ENCODE measurements at places on chromosomes 16 and 17. TPM values are rescaled to one million over a fixed set of nuclear protein-coding genes. Genes with fewer than 3 reads are reported as not detected.

DNA sequence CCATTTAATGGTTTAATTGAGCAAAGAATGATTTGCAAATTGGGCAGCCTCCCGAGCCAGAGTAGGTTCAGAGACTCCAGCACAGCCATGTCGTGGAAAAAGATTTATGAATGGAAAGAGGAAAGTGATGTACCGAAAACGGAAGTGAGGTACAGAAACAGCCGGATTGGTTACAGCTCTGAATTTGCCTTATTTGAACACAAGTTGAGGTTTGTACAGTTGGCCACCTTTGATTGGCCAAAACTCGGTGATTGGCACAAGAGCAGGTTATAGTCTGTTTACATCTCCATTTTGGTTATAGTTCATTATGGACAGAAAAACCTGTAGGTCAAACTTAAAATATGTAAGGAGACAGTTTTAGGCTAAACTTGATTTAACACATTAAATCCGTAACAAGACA, 44.5 kb downstream of the TENT4B start:
- no peak for DNase-seq

GRCh38 chr17:70378076-70378475, 208.7 kb downstream of the KCNJ2 start:
- no peak for DNase-seq

- no peak for DNase-seq
Measured at GRCh38 chr17:14125518-14126137, 56.3 kb downstream of the COX10 start.

GRCh38 chr16:85231959-85232358, 119.7 kb upstream of the CIBAR2 start:
- DNase-seq: no peak

DNA sequence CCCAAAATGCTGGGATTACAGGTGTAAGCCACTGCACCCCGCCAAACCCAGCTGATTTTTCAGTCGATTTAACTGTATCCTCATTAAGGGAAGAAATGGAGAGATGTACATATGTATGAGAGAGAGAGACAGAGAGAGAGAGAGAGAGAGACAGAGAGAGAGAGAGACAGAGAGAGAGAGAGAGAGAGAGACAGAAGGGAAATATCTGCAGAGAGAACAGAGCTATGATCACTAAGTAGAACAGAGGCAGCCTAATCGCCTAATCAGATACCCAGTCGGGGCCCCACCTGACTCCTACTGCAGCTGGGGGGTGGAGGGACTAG, 70.0 kb downstream of the RBBP6 start:
- no peak for DNase-seq

GRCh38 chr17:65942592-65942991, 249.3 kb downstream of the CEP112 start:
- no peak for DNase-seq

DNA sequence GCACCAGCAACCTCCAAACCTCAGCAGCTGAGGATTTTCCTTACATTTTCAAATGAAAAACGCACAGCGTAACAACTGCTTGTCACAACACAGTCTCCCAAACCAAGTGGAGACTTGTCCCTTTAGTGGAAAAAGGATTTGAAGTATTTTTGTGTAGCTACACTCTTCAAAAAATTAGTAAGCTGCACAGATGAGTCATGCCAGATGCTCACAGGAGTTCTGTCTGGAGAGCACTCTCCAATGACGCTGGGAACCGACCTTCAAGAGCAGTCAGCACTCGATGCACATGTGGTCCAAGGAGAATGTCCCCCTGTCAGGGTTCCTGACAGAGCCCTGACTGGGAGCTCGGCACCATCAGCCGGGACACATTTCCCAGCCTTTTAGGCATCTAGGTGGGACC, 39.8 kb downstream of the MAP1LC3B start:
- DNase-seq: no peak

Gene PYDC1
- not detected for total RNA-seq

DNA sequence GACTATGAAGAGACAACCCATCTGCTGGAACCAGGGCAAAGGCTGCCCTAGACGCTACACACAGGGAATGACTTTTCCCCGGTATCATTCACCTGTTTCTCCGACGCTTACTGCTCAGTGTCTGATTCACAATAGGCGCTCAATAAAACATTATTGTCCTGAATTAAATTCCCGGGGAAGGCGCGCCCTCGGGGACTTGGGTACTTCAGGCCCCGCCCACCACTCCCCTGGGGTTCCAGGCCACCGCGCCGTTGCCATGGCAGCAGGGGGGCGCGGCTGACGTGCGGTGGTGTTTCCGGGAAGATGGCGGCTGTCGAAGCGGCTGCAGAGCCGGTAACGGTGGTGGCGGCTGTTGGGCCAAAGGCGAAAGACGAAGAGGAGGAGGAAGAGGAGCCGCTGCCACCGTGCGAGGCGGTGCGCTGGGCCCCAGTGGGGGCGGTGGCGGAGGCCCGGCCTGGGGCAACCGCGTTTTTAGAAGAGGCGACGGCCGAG, at the start of gene RUNDC1:
TSS of gene RUNDC1 (plus strand) at position 292 of the 492 bp plus-strand sequence. CDS start at position 304, 12 bp downstream.
- DNase-seq: peak; percentile 94

GRCh38 chr17:77323413-77324171, 182.8 kb downstream of the SEC14L1 start:
- DNase-seq: peak; percentile 53

GRCh38 chr16:66575060-66575459, 4.2 kb upstream of the CMTM2 start:
- DNase-seq: no peak

Gene MYCBPAP
- 8.5 TPM for total RNA-seq

- no peak for DNase-seq
Measured at GRCh38 chr16:53043428-53043831, 9.3 kb downstream of the CHD9NB start.

DNA sequence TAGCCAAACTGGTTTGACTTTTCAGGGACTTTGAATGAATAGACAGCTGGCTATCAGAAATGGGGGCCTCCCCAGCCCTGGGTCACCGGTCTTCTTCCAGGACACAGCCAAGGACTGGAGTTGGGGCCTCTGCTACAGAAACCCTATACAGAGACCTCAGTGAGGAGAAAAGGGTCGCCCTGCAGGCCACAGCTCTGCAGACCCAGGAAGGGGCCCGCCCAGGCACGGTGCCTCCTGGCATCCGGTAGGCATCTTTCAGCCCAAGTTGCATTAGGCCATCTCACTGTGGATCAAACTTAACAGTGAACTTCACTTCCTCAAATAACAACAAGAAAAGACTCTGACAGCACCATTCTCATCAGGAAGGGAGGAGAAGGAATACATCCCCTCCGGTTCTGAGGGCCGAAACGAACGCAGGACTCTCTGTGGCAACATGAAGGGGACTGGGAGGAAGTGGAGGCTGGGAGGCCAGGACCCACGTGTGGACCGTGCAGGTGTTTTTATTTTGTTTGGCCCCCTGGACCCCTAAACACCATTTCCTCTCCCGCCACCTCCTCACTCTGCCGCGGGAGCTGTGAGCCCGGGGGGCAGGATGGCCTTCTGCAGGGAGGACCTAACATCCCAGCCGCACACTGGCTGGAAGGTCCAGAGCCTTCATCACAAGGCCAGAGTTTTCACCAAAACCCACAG, 7.2 kb downstream of the SLC38A10 start:
- no peak for DNase-seq

Gene NAE1
- total RNA-seq: 121 TPM

Gene RCVRN
- not detected for total RNA-seq

- no peak for DNase-seq
Measured at GRCh38 chr16:57256601-57257395, 11.7 kb downstream of the ARL2BP start.

- peak; percentile 49 for DNase-seq
Measured at GRCh38 chr16:46974352-46974751, 878 bp upstream of the DNAJA2 start.

Gene ST6GALNAC1
- 2.3 TPM for total RNA-seq

Gene PERCC1
- total RNA-seq: not detected

DNA sequence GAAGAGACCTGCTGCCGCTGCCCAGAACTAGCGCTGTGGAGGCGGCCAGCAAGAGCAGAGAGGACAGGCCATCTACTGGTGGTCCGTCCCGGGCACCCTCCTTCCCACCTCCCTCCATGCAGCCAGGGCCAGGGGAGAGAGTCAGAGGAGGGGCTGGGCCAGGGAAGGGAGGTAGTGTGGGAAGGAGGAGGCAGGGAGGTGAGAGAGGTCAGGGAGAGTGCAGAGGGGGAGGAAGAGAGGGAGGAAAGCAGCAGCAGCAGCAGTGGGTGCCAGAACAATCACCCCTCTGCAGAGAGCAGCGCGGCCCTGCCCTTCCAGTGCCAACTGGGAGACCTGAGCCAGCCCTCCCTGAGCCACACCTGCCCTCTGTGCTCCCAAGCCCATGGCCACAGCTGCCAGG, 6.6 kb downstream of the C16orf95 start:
- DNase-seq: no peak

- no peak for DNase-seq
Measured at GRCh38 chr17:45404870-45405249, 27.8 kb downstream of the ARHGAP27 start.

Gene C17orf78
- total RNA-seq: not detected

Gene CD300LF
- not detected for total RNA-seq

- DNase-seq: no peak
Measured at GRCh38 chr16:56849690-56850680, 15.0 kb upstream of the SLC12A3 start.

GRCh38 chr17:50211249-50212120, 10.1 kb upstream of the COL1A1 start:
- DNase-seq: no peak

DNA sequence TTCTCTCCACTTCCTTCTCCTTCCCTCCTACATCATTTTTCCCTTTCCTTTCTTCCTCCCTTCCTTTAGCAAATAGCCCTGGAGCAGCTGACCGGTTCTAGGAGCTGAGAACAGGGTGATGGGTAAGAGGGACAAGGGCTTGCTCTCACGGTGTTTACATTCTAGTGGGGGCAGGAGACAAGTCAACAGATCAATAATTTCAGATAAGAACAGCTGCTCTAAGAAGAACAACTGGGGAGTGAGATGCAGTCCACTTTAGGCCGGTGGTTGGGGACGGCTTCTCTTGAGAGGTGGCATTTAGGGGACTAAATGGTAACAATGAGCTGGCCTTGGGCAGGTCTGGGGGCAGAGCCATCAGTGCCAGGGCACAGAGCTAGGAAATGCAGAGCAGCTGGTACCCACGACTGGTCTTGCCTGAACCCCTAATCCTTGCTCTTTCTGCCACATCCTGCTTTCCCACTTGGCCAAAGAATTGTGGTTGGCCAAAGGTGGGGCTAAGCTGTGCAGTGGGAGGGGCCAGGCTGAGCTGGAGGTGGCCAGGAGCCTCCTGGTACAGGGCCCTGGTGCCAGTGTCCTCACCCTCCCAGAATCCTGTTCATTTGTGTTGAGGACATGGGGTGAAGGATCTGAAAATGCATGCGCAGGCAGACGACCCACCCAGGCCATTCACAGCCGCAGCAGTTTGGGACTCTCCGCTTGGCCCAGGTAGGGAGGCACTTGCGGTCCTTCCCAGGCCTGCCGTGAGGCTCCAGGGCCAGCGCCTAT, 17.7 kb downstream of the CBX4 start:
- no peak for DNase-seq

Gene HBQ1
- not detected for total RNA-seq

DNA sequence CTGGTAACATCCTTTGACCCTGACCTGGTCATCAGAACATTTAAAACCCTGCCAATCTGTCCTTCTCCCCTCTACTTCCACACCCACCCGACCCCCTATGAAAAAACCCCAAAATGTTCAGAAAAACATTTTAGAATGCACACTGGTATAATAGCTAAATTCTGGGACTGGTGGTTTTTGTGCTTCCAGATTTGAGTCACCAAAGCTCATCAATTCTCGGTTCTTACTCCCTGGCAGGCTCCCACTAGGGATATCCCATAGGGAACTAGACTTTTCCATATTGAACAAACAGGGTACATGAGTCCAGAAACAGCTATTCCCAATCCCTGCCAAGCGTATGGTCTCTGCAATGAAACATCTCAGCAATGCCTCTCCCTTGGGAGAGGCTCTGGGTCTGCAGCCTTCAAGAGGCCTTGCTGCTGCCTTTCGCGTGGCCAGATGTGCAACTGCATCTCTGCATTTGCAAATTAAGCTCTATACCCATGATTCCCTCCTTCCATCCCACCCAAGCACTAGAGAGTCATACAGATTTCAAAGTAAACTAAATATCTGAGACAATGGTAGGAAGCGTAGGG, 67.7 kb downstream of the SMG6 start:
- DNase-seq: no peak

Gene LRRC36
- 0.63 TPM for total RNA-seq

GRCh38 chr16:77085981-77086380, 105.0 kb upstream of the MON1B start:
- no peak for DNase-seq

DNA sequence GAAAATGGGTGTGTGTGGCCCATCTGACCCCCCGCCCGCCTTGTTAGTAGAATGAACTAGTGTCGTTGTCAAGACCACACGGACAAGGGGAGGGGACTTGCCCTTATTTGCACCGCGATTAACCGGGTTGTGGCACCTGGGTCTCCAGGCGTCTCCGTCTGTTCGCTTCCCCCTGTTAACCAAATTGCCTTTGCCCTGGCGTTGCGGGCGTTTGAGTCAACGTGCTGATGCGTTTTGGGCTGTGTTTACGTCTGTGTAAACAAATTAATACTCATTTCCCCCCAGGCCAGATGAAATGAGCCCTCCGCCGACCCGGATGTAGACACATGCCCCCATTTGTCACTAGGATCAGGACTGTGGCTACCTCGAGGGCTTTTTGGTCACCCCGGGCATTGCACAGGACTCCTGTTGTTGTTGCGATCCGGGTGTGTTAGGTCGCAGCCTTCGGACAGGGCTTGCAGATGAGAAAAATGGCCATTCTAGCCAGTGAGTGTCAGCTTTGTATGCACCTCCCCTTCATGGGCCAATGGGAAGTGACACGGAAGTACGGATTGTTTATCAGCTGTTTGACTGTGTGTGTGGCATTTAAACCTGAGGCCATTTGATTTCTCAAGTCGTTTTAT, 906 bp downstream of the RBL2 start:
- peak; percentile 70 for DNase-seq

Gene IL34
- total RNA-seq: not detected

DNA sequence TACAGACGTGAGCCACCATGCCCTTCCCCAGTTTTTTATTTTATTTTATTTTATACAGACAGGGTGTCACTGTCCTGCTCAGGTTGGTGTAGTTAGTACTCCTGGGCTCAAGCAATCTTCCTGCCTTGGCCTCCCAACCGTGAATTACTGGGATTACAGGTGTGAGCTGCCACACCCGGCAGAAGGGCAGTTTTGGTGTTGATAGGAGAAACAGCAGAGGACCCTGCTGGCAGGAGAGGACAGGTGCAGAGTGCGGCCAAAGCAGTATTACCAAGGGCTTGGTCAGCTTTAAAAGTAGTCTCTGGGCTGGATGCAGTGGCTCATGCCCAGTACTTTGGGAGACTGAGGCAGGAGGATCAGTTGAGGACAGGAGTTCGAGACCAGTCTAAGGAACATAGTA, 22.9 kb downstream of the FOXK2 start:
- DNase-seq: no peak

DNA sequence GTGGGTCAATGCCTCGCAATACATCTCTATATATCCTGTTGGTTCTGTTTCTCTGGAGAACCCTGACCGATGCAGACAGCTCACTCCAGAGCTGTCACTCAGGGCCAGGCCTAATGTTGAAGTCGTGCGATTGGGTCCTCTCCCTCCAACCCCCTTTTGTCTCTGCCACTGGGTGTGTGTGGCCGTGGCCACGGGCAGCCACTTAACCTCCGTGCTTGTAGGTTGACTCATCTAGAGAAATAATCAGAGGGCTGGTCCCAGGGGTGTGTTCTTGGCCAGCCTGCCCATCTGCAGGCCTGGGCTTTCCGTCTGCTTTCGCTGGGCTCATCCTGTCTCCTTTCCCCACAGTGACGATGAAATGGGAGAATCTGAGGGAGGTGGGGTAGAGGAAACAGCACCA, 7.4 kb downstream of the ADAD2 start:
- no peak for DNase-seq

Gene MYLK3
- total RNA-seq: 0.15 TPM

- no peak for DNase-seq
Measured at GRCh38 chr17:78416791-78417530, 38.5 kb downstream of the PGS1 start.
